SIG-M5 (cell line): ENCODE measurements at places on chromosomes 11 and 22.

DNA sequence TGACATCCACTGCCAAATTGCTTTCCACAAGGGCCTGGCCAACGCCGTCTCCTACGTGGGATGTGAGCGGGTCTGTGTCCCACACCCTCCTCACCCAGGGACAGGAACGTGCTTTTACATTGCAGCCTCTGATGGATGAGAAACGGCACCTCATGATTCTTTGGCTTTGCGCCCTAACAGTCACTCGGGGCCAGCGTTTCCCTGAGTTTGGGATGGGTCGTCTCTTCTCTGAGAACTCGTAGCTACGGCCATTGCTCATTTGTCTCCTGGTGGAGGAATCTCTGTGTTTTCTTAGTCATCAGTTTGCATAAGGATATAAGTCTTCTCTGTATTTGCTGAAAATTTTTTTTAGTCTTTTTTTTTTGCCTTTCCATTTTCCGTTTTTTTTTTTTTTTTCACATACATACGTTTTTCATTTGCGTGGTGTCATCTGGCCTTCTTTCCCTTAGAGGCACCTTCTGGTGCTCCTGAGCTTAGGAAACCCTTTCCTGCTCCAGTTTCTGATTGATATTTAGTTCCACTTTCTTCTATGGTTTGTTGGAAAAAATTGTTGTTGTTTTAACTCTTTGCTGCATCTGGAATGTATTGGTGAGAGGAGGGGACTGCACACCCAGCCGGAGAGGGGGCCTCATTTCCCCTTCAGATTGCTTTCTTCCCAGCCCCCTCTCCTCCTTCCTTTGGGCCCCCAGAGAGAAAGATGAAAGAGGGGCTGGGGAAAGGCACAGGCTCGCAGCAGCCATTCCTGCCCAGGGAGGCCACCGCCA, 12.0 kb downstream of the TNNT3 start:
- DNase-seq: no peak

DNA sequence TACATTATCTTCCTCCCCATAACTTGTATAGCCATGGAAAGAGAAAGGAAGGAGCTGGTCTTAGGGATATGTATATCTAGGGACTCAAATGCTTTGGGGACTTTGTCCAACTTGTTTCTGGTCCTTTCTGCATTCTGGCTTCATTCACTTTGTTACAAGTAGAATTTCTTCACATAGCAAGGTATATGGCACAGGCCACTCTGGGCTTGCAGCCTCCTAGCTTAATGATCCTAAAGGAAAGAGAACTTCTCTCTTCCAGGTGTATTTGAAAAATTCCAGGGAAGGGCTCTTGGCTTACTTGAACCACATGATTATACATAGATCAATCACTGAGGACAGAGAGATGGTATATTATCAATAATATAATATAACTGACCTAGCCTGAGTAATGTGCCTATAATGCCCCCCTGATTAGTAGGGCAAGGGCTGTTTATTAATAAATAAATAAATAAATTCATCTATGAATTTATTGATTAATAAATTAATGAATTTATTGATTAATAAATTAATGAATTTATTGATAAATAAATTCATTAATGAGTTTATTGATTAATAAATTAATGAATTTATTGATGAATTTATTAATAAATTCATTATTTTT, 48.2 kb upstream of the CEP295 start:
- no peak for DNase-seq

- no peak for DNase-seq
Measured at GRCh38 chr11:69635195-69635594, 5.8 kb upstream of the CCND1 start.

DNA sequence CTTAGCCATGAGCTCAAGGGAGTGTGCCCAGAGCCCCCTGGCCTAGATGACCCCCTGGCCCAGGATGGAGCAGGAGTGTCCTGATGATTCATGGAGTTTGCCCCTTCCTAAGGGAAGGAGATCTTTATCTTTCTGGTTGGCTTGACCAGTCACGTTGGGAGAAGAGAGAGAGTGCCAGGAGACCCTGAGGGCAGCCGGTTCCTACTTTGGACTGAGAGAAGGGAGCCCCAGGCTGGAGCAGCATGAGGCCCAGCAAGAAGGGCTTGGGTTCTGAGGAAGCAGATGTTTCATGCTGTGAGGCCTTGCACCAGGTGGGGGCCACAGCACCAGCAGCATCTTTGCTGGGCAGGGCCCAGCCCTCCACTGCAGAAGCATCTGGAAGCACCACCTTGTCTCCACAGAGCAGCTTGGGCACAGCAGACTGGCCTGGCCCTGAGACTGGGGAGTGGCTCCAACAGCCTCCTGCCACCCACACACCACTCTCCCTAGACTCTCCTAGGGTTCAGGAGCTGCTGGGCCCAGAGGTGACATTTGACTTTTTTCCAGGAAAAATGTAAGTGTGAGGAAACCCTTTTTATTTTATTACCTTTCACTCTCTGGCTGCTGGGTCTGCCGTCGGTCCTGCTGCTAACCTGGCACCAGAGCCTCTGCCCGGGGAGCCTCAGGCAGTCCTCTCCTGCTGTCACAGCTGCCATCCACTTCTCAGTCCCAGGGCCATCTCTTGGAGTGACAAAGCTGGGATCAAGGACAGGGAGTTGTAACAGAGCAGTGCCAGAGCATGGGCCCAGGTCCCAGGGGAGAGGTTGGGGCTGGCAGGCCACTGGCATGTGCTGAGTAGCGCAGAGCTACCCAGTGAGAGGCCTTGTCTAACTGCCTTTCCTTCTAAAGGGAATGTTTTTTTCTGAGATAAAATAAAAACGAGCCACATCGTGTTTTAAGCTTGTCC, 14.3 kb downstream of the ADORA2A start:
- no peak for DNase-seq

DNA sequence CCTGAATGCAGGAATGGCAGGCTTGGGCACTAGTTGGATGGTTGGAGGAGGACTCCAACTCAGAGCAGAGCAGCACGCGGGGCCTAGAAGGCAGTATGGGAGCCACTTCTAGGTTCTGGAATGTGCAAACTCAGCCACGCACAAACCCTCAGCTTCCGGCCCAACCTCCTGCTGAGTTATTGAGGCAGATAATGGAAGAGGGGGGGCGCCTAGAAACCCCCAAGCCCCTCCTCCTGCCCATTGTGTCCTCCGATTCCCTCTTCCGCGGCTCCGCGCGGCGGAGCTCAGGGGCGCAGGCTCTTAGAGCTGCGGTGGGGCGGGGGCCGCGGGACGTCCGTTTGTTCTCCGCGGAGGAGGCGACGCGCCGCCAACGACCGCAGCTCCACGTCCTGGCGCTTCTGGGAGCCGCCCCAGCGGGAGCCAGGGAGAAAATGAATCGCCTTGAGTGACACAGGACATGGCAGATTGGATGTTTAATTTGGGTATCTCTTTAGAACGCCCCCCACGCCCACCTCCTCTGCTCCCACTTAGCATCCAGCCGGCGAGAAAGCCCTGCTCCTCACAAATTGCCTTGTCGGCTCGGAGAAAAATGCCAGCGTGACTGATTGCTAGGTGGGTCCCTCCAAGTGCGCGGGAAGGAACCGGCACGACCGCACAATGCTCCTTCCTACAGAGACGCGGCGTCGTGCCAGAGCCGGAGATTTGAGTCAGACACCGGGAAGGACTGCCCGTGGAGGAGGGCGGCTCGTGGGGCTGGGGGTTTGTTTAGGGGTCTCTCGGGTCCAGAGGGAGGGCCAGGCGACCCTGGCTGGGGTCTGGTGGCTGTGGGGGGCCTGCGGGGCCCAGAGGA, 144.6 kb downstream of the NECTIN1 start:
- DNase-seq: no peak

DNA sequence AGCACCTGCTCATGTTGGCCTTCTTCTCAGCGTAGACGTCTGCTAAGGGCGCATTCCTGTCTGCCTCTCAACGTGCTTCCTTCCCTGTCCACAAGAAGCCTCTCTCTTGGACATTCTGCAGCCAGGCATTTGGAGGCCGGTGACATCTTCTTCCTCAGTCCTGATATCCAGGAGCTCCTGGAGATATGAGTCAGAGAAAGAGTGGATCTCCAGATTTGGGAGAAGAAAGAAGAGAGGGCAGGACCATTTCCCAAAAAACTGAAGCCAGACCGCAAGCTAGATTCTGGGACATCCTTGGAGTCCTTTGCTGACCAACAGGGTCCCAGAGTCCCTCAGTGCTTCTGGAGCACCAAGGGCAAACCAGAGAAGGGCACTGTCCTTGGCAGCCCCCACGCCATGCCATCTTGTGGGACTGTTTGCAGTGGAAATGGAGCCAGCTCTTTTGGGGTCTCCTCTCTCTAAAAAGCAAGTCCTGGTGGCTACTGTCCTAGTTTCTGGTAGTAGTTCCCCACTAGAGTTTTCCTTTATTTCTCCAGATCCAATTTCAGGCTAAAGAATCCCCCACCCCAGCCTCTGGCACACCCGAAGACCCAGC, 36.1 kb upstream of the SYT13 start:
- no peak for DNase-seq

DNA sequence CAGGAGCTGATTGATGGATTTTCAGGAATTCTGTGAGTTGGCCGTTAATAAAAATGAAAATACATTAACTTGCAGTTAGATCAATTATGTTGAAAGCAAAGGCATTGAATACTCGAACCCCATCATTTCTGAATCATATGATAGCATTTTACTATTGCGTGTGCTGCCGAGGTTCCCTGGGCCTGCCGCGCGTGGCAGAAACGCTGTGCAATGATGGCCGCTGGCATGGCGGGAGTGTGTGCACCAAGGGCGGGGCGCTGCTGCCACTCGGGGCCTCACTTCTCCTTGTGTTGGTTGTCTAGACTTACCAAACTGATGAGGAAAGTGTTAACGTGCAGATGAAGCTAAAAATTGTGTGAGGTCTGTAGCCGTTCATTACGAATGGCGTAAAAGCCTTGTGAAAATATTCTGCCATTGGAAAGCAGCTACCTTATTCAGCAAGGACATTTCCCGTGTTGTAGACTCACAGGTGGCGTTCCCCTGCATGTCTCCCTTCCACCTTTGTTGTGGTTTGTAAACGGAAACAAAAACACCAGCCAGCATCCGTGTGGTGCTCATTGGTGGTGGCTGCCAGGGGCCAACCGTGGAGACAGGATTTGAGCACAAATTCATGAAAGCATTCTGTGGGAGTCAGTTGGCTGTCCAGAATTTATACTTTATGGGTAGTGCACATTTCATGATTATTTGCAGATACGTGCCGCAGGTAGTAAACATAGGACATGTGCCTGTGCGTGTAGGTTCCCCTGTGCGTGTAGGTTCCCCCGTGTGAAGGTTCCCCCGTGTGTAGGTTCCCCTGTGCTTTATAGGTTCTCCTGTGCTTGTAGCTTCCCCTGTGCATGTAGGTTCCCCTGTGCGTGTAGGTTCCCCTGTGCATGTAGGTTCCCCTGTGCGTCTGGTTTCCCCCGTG, 5.9 kb upstream of the GRAMD4 start:
- no peak for DNase-seq

DNA sequence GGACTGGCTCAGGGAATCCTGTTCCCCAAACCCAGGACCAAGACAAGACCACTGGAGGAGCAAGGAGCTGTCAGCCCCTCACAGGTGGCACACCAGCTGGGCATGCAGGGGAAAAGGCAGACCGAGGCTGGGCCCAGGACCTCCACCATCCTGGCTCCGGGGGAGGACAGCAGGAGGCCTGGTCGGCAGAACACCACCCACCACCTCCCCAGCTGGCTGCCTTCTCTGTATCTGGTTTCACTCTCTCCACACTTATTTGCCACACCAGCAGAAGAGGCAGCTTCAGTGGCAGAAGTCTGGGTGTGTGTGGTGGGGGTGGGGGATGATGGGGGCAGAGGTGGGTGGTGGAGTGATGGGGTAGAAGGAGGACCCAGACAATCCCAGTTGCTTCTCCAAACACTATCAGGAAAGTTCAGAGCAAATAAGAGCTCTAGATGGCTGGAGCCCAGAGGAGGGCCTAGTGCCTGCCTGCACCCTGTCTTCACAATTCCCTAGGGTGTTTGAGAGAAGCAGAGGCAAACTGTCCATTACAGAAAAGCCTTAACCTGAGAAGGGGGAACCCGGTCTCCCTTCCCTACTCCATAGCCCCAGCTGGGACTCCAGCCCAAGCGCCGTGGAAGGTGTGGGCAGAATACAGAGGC, 51.9 kb upstream of the CDON start:
- DNase-seq: no peak

- no peak for DNase-seq
Measured at GRCh38 chr22:43230971-43231723, 44.2 kb upstream of the TTLL12 start.

DNA sequence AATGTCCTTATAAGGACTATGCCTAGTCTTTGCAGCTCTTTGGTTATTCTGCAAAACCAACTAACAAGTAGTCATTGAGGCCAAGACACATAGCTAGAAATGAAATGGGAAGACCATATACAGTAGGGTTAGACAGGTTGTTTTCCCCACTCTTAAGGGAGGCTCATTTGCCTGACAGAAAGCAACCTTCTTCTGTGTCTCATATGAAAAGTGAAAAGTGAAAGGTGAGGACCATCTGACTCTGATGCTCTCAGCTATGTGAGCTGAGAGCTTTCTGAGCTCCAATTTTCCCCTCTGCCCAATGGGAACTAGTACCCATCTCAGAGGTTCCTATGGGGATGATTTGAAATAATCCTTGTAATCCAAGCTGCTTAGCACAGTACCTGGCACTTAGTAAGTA, 142.0 kb upstream of the BDNF start:
- no peak for DNase-seq

GRCh38 chr11:114987186-114987760, 308.9 kb downstream of the NXPE2 start:
- DNase-seq: no peak

GRCh38 chr11:71255323-71255722, 2.9 kb upstream of the SHANK2 start:
- DNase-seq: no peak

DNA sequence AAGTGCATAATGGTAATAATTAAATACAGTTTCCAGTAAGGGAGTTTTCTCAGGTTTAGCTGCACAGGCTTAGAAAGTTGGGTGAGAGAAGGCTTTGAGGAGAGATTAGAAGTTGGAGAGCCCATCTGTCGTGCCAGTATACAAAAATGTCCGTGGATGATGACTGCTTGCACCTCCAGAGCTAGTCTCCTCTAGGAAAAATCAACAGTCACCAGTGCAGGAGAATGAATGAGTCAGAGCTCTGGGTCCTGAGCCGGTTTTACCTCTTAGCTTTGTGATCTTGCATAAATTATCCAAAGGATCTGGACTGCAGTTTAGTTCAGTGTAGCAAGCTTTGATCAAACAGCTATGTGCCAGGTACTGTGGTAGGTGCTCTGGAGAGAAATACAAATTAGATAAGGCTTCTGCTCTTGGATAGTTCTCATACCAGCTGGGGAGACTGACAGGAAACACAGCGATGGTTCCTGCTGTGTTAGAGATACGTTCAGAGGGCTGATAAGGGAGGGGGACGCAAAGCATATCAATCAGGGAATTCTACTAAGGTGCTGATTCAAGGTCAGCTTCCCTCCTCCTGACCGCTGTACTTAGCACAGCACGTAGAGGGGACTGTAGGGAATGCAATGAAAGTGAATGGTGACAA, 125.9 kb downstream of the TEAD1 start:
- no peak for DNase-seq

DNA sequence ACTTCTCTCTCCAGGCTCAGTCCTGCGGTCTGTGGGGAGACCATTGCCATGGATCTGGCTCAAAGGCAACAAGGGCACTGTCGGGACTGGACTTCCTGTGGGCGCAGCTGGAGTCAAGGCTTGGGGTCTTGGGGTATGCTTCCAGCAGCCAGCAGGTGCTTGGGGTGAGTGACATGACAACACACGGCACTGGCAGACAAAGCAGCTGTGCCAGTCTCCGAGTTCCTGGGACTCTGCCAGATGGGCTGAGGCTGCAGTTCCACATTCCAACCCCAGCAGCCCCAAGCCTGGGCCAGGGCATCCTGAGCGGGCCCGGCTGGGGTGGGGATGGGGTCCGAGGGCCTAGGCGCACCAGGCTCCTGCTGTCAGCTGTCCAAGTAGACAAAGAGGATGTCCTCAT, 12.3 kb downstream of the GUCD1 start:
- DNase-seq: no peak
